ENCODE measurements at places on chromosomes 12 and 14.

DNA sequence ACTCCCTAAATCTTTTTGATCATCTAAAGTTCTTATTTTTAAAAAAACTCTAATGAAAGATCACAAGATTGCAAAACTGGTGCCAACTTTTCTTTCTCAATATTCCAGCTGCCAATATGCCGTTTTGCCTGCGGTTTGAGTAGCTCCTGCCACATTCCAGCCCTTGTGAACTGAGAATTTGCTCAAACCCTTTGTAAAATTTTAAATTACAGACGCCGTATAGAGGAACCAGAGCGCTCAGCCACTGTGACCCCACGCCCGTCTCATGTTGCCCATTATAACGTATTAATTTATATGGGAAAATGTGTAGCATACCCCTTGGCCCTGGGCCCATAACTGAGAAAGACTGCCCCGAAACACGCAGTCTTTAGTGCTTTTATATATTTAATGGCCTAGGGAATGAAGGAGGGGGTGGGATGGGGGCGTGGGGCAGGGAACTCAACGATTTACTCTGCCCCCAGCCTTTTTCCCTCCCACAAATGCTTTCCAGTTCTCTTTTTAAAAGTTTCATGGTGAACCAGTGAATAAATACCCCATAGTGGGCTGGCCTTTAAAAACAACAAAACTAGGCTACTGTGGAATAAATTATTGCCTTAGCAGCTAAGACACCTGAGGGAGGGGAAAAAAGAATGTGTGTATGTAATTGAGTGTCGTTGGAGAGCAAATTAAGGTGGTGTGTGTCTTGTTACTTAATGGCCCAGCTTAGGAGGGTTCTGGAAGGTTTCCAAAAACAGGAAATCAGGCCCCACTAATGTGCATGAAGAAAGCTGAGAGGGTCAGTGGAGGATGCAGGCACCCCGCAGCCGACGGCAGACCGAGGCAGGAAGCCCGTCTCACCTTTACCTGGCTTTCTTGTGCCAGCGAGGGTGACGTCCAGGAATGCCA, 45.7 kb upstream of the RFLNA start:
- DNase-seq, result no peak

DNA sequence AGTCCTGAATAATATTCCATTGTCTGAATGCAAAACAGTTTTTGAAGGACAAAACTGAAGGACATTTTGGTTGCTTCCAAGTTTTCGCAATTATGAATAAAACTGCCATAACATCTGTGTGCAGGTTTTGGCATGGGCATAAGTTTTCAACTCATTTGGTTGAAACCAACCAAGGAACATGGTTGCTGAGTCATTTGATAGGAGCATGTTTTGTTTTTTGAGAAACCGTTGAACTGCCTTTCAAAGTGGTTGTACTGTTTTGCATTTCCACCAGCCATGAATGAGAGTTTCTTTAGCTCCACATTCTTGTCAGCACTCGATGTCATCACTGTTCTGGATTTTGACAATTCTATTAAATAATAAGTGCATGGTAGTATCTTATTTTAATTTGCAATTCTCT, 23.0 kb upstream of the GSG1 start:
- DNase-seq, result no peak

- DNase-seq, result peak; percentile 65
Measured at GRCh38 chr14:64879635-64880220, at the start of gene SPTB. SPTB (minus strand) TSS chr14:64879907; CDS start chr14:64823094, 56,813 bp downstream.

GRCh38 chr12:95237315-95237714, 19.7 kb downstream of the VEZT start:
- DNase-seq, result no peak

DNA sequence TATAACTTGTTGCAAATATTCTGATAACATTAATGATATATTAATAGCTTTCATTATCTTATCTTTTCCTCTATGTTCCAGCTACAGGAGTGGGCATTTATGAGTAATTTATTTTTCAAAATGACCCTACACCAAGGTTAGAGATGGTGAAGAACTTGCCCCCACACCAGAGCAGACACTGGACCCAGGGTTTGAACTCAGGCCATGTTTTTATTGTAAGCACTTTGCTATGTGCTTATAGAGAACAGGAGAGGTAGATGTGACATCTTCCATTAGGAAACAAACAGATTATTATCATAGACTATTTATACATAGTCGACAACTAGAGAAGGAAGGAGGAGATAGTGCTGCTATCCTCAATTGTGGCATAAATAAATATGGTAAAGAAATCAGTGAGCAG, 265.2 kb downstream of the EGLN3 start:
- no peak for DNase-seq

DNA sequence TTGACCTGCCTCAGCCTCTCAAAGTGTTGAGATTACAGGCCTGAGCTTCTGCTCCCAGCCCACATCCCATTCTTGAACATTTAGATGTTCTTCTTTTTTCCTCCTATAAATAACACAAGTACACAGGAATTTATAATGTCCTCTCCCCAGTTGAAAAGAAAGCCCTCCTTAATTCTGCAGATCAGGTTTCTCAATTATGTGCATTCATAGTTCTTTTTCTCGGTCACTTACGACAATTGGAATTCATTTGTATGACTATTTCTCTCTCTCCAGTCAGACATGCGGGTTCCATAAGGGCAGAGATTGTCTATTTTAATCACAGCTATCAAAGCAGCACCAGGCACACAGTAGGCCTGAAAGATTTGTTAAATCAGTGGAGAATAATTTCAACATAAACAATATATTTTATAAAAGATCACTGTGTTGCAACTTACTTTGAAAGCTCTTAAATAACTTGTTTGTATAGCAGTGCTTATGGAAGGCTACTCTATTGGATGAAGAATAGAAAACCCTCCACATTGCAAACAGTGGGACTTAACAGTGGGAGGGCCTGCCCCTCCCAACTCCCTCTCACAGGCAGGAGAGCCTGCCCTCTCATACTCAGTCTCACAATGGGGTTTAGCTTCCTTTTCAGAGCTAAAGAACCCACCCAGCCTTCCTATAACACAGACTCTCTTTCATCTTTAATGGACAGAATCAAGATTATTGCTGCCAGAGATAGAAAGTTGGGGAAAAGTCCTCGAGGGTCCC, 84.1 kb upstream of the TRAF3 start:
- DNase-seq, result no peak
